ENCODE measurements at places on chromosomes 2 and 18. TPM values are rescaled to one million over a fixed set of nuclear protein-coding genes. Genes with fewer than 3 reads are reported as not detected.

The XIRP2 gene
- not detected for total RNA-seq

The LOXHD1 gene
- 0.05 TPM for total RNA-seq

DNA sequence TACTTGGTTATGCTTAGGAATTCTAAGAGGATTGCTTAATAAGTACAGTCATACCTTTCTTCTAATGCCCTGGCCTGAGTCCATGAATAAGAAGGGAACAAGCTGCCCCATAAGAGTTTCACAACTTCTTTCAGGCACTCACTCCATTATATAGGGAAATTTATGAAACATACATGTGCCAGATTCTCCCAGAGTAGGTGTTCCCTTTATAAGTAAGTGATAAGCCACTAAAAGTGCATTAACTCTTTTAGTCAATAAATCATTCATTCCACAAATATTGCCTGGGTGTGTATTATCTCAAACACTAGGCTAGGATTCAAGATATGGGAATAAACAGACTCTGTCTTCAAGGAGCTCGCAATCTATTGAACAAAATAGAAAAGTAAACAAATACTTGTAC lies 84.5 kb upstream of the RBBP8 start:
- peaks cover 7% of the 10 kb centered on the region for H3K27me3 ChIP-seq
- H3K36me3 ChIP-seq, result no peaks in the 10 kb centered on the region
- no peak overlapping the region for H3K27ac ChIP-seq
- no peak overlapping the region for H3K4me3 ChIP-seq
- DNase-seq, result no peak

The CERKL gene
- not detected for total RNA-seq

The ANKRD30BL gene
- total RNA-seq, result not detected

GRCh38 chr2:51953931-51954330 lies 922.0 kb upstream of the NRXN1 start:
- peaks cover 4% of the 10 kb centered on the region for H3K36me3 ChIP-seq
- H3K4me1 ChIP-seq, result no peaks in the 10 kb centered on the region
- no peaks in the 10 kb centered on the region for H3K27me3 ChIP-seq
- H3K4me3 ChIP-seq, result no peak overlapping the region
- DNase-seq, result no peak

- peaks cover 64% of the 10 kb centered on the region for H3K27me3 ChIP-seq
- H3K4me1 ChIP-seq, result peaks cover 6% of the 10 kb centered on the region
- H3K4me3 ChIP-seq, result peak within 1 kb of the TSS; percentile 67
These were observed at the start of gene CCDC68 for GRCh38 chr18:54958704-54959625. Gene CCDC68 (minus strand): TSS chr18:54959461. CDS start chr18:54942791, 16,670 bp downstream.

DNA sequence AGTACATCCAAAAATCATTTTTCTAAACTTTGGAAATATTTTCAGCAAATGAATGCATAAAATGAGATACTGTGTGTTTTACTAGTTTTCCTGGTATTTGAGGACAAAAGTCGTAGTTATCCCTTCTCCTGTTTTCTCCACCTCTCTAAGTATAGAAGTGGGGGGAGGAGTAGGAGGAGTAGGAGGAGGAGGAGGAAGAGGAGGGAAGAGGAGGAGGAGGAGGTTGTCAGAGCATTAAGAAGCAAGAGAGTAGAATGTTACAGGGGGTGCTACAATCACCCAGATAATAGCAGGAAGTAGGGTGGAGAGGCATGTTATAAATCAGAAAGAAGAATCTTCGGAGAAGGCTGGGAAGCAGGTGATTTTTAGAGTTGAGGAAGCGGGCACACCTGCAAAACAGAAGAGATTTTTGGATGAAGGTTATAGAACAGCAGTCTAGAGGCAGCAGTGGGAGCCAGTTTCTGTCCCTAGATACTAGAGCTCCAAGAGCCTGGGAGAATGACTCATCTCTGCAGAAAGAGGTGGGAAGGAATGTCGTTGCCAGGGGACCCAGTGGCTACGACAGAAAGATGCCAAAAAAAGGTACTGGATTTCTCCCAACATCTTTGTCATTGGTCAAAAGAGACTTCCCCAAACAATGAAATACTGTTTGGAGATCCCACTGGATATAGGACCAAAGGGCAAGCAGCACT lies 44.2 kb upstream of the AQP4 start:
- no peaks in the 10 kb centered on the region for H3K27me3 ChIP-seq
- no peaks in the 10 kb centered on the region for H3K4me1 ChIP-seq
- H3K4me3 ChIP-seq, result no peak overlapping the region
- DNase-seq, result no peak
- no peaks in the 10 kb centered on the region for H3K36me3 ChIP-seq
- H3K27ac ChIP-seq, result no peak overlapping the region

DNA sequence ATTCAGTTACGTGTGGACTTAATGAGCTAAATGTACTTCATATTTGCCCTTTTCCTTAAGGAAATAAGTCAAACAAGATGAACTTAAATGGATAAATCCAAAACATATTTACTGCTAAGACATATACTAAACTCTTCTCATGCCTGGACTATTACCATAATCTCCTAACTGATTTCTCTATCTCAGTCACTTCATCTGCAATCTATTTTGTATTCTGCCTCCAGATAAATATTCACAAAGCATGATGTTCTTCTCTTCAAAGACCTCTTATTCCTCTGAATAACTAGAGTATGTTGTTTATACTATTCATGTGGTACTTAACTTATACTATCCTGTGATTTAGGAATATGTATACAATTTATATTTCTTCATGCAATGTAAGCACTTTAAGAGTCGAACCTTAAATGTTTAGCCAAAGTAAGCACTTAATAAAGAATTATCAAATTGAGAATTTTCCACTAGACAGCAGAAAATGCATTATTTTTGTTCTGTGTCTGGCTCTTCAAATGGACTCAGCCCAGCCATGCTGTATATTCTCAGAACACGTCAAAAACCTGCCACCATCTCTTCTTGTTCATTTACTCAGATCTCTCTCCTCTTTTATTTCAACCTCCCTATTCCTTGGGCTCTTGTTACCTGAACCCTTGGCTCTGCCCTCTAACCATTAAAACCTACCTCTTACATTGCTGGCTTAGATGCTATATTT lies 79.9 kb upstream of the ARHGAP28 start:
- no peak for DNase-seq
- H3K27me3 ChIP-seq, result no peaks in the 10 kb centered on the region
- no peak overlapping the region for H3K4me3 ChIP-seq
- H3K27ac ChIP-seq, result no peak overlapping the region

- peak; percentile 36 for DNase-seq
- H3K4me3 ChIP-seq, result peak overlapping the region; percentile 81
- H3K4me1 ChIP-seq, result peaks cover 95% of the 10 kb centered on the region
- peaks cover 44% of the 10 kb centered on the region for H3K36me3 ChIP-seq
- no peaks in the 10 kb centered on the region for H3K27me3 ChIP-seq
- peak overlapping the region; percentile 94 for H3K27ac ChIP-seq
These were observed 46.5 kb downstream of the UNC50 start for GRCh38 chr2:98654699-98655495.

The ATP6V1B1 gene
- total RNA-seq, result not detected

DNA sequence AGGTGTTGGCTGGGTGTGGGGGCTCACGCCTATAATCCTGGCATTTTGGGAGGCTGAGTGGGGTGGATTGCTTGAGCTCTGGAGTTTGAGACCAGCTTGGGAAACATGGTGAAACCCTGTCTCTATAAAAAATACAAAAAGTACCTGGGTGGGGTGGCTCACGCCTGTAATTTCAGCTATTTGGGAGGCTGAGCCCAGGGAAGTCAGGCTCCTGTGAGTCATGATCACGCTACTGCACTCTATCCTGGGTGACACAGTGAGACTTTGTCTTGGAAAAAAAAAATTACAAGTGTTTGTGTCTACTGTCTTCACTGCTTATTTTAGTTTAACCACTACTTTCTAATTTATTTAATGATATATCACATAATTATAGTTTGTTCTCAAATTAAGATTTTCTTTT lies 62.7 kb upstream of the DOCK10 start:
- H3K27ac ChIP-seq, result no peak overlapping the region
- no peak for DNase-seq
- no peaks in the 10 kb centered on the region for H3K36me3 ChIP-seq
